ENCODE measurements at places on chromosomes 1 and 21. TPM values are rescaled to one million over a fixed set of nuclear protein-coding genes. Genes with fewer than 3 reads are reported as not detected.
A peak's percentile ranks its signal among the peaks of the same experiment; 100 is the strongest.

- no peaks in the 10 kb centered on the region for H3K27me3 ChIP-seq
- peaks cover 56% of the 10 kb centered on the region for H3K4me1 ChIP-seq
- peak overlapping the region; percentile 32 for H3K27ac ChIP-seq
- no peak overlapping the region for H3K4me3 ChIP-seq
These were observed 50.2 kb upstream of the WASF2 start for GRCh38 chr1:27539901-27540861.

GRCh38 chr21:39381009-39381408, 32.1 kb upstream of the HMGN1 start:
- H3K27ac ChIP-seq = no peak overlapping the region
- peaks cover 5% of the 10 kb centered on the region for H3K4me1 ChIP-seq
- no peak overlapping the region for H3K4me3 ChIP-seq
- peak; percentile 18 for DNase-seq

GRCh38 chr1:182143154-182143657, 81.7 kb upstream of the ZNF648 start:
- no peak overlapping the region for H3K4me3 ChIP-seq
- peaks cover 21% of the 10 kb centered on the region for H3K4me1 ChIP-seq
- H3K36me3 ChIP-seq = no peaks in the 10 kb centered on the region

DNA sequence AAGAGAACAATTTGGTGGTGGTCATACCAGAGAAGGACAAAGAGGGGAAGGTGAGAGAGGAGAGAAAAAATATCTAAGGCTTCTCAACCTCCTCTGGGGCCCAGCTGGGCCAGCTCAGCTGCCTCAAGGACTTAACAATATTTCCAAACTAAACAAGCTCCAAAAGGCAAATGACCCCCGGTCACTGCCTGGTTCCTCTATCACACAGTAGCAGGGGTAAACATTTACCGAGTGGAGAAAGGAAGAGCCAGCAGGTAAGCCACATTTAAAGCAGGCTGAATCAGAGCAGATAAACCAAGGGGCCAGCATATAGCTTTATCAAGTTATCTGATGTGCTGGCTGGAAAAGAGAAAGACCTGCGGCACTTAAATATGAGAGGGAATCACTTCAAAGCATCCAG, 102.1 kb downstream of the KCND3 start:
- no peaks in the 10 kb centered on the region for H3K4me1 ChIP-seq
- no peaks in the 10 kb centered on the region for H3K27me3 ChIP-seq
- no peak overlapping the region for H3K27ac ChIP-seq
- H3K36me3 ChIP-seq = no peaks in the 10 kb centered on the region
- DNase-seq = no peak

GRCh38 chr1:187654635-187655034, 825.9 kb downstream of the PLA2G4A start:
- H3K4me1 ChIP-seq = no peaks in the 10 kb centered on the region
- no peak overlapping the region for H3K4me3 ChIP-seq
- H3K27me3 ChIP-seq = no peaks in the 10 kb centered on the region
- no peaks in the 10 kb centered on the region for H3K36me3 ChIP-seq
- H3K27ac ChIP-seq = no peak overlapping the region

- no peak overlapping the region for H3K27ac ChIP-seq
- H3K4me3 ChIP-seq = no peak overlapping the region
- no peaks in the 10 kb centered on the region for H3K36me3 ChIP-seq
- no peak for DNase-seq
- no peaks in the 10 kb centered on the region for H3K4me1 ChIP-seq
These were observed 31.4 kb upstream of the OLIG2 start for GRCh38 chr21:32994305-32994704.

- DNase-seq = no peak
- H3K27ac ChIP-seq = no peak overlapping the region
- no peak overlapping the region for H3K4me3 ChIP-seq
- no peaks in the 10 kb centered on the region for H3K36me3 ChIP-seq
- no peaks in the 10 kb centered on the region for H3K27me3 ChIP-seq
- no peaks in the 10 kb centered on the region for H3K4me1 ChIP-seq
These were observed 177.5 kb upstream of the DUSP10 start for GRCh38 chr1:221919341-221919740.

DNA sequence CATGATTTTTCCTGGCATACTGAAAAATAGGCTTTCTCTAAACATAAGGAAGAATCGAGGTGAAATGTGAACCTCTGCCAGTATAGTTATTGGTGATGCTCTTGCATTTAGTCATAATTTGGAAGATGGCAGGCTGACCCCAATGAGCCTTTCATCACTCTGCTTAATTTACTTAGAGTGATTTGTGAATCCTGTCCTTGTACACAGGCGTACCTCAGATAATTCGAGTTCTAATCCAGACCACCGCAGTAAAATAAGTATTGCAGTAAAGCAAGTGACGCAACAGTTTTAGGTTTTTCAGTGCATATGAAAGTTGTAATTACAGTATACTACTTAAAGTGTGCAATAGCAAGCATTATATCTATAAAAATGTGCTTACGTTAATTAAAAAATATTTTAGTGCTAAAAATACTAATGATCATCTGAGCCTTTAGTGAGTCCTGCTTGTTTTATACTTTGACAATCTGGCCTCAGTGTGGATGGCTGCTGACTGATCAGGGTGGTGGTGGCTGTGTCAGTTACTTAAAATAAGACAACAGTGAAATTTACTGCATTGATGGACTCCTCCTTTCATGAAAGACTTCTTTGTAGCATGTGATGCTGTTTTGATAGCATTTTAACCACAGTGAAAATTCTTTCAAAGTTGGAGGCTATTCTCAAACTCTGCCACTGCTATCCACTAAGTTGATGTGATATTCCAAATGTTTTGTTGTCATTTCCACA, 1.7 kb downstream of the PKNOX1 start:
- DNase-seq = no peak
- H3K27ac ChIP-seq = peak overlapping the region; percentile 100

GRCh38 chr21:41640748-41641509, 125.9 kb downstream of the RIPK4 start:
- DNase-seq = no peak
- H3K4me3 ChIP-seq = no peak overlapping the region
- no peaks in the 10 kb centered on the region for H3K4me1 ChIP-seq
- H3K36me3 ChIP-seq = no peaks in the 10 kb centered on the region

- no peaks in the 10 kb centered on the region for H3K27me3 ChIP-seq
- no peak for DNase-seq
- no peaks in the 10 kb centered on the region for H3K36me3 ChIP-seq
- no peak overlapping the region for H3K4me3 ChIP-seq
- peaks cover 7% of the 10 kb centered on the region for H3K4me1 ChIP-seq
These were observed 22.9 kb downstream of the TRIM11 start for GRCh38 chr1:228383773-228384172.

- H3K4me3 ChIP-seq = no peak overlapping the region
- no peak overlapping the region for H3K27ac ChIP-seq
- DNase-seq = no peak
- no peaks in the 10 kb centered on the region for H3K4me1 ChIP-seq
- peaks cover 14% of the 10 kb centered on the region for H3K27me3 ChIP-seq
These were observed 13.1 kb downstream of the ACTN2 start for GRCh38 chr1:236699366-236699765.

DNA sequence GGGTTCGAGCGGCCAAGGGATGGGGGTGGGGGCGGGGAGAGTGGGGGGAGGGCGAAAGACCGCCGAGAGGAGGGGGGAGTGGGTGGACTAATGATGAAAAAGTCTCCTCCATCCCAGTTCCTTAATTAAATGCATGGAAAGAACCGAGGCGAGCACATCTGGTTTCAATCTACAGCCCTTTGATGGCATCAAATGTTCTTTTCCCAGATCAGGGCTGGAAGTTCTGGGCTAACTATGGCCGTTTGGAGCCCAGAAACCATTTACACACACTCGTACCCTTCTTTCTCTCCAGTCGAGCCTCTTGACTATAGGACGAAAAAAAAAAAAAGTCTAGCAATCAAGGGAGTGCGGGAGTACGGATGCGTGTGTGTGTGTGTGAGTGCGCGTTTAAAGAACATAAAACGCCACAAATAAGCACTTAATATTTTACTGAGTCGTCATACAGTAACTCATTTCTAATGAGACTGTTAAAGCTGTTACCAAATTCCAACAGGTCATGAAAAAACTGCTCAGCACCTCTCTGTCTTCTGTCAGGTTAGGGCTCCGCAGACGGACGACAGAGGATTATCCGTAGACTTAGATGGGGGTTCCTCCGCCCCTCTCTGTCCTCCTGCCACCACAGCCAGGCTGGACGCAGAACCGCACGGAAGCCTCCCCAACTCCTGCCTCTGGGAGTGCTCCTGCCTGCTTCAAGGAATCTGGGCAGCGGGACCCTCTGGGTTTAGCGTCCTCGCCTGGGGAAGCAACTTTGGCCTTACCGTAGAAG, 2.1 kb upstream of the PRRX1 start:
- H3K36me3 ChIP-seq = no peaks in the 10 kb centered on the region
- DNase-seq = no peak
- peak overlapping the region; percentile 68 for H3K4me3 ChIP-seq
- H3K4me1 ChIP-seq = peaks cover 9% of the 10 kb centered on the region

- peaks cover 50% of the 10 kb centered on the region for H3K36me3 ChIP-seq
- H3K27ac ChIP-seq = no peak overlapping the region
- no peaks in the 10 kb centered on the region for H3K4me1 ChIP-seq
- H3K27me3 ChIP-seq = no peaks in the 10 kb centered on the region
- DNase-seq = no peak
- no peak overlapping the region for H3K4me3 ChIP-seq
These were observed 22.1 kb upstream of the ACTA1 start for GRCh38 chr1:229456016-229456415.

DNA sequence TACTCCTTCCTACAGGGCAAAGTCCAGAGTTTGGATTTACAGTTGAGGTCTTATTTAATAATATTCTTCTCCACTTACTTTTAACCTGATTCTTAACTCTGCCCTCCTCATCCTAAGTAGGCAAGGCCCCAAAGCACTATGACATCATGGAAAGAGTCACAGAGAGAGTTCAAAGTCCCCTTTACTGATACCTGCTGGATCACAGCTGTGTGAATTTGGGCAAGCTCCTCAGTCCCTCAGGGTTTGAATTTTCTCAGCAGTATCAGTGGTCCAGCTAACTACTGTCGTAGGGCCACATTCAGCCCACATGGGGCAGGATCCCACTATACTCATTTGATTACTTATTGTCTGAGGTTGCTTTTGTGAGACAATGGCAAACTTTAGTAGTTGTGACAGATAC, 16.0 kb downstream of the TYW3 start:
- H3K4me1 ChIP-seq = no peaks in the 10 kb centered on the region
- H3K4me3 ChIP-seq = no peak overlapping the region
- H3K36me3 ChIP-seq = no peaks in the 10 kb centered on the region

DNA sequence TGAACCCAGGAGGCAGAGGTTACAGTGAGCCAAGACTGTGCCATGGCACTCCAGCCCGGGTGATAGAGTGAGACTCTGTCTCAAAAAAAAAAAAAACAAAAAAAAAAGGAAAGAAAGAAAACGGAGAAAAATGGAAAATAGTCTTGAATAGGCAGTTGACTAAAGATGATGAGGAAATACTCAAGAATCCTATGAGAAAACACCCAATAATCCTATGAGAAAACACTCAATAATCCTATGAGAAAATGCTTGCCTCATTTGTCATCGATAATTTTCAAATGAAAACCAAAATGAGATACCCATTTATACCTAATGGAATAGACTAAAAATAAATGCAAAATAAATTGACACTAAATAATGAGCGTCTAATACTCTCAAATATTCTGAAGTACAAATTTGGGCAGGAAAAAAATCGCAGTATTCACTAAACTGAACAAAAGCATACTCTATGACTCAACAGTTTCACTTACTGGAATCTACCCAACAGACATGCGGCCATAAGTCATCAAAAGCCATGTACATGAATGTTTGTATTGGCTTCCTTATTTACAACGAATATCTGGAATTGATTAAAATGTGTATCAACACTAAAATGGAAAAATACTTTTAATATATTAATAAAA, 733.9 kb upstream of the CHRM3 start:
- no peaks in the 10 kb centered on the region for H3K4me1 ChIP-seq
- H3K27ac ChIP-seq = no peak overlapping the region
- no peaks in the 10 kb centered on the region for H3K27me3 ChIP-seq

GRCh38 chr1:42845866-42846256, 552 bp upstream of the ZNF691 start:
- H3K27ac ChIP-seq = no peak overlapping the region
- no peak for DNase-seq
- peaks cover 11% of the 10 kb centered on the region for H3K36me3 ChIP-seq

GRCh38 chr1:81231729-81232038, 569.0 kb upstream of the ADGRL2 start:
- H3K36me3 ChIP-seq = no peaks in the 10 kb centered on the region
- peak; percentile 36 for DNase-seq
- peaks cover 20% of the 10 kb centered on the region for H3K4me1 ChIP-seq
- H3K27me3 ChIP-seq = no peaks in the 10 kb centered on the region
- no peak overlapping the region for H3K4me3 ChIP-seq
- H3K27ac ChIP-seq = peak overlapping the region; percentile 75

DNA sequence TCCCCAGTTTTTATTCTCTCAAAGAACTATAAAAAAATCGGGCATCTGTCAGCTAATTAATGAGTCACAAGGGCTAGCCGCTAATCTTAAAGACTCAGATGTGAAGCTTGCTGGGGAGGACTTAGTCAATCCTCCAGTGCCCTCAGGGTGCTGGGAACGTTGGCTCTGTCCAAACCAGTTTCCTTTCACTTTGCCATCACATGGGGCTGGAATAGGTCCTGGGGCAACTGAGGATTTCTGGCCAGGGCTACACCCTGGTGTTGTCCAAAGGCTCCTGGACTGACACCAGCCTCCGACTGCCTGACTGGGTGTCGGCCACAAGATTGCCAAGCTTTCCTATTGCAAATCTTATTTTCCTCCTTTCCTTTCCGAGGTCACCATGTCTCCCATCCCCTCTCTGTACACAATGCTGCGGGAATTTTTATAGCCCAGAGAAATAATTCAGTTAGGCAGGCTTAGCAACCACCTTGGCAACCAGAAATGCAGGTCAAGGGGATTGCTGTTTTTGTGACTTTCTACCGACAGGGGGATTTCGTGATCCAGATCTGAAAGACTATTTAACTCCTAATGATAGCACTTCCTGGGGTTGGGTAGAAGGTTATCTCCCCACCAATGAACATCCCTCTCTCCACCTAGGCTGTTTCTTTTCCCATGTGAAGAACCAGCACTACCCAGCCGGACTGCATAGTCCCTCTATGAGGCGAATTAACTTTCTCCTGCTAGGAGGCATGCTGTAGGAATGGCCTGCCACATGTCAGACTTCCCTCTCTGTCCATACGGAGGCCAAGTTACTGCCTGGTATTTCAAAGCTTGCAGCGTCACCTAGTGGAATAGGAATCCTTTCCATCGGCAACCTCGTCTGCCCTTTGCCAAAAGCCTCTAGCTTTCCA, 29.9 kb upstream of the CTBS start:
- no peaks in the 10 kb centered on the region for H3K36me3 ChIP-seq
- no peaks in the 10 kb centered on the region for H3K4me1 ChIP-seq
- H3K4me3 ChIP-seq = no peak overlapping the region
- peak; percentile 18 for DNase-seq

- no peak overlapping the region for H3K4me3 ChIP-seq
- no peaks in the 10 kb centered on the region for H3K36me3 ChIP-seq
- no peaks in the 10 kb centered on the region for H3K27me3 ChIP-seq
- peak overlapping the region; percentile 83 for H3K27ac ChIP-seq
- DNase-seq = no peak
These were observed 20.0 kb upstream of the CLIC4 start for GRCh38 chr1:24725209-24725651.

GRCh38 chr1:227946624-227947385, 927 bp downstream of the WNT9A start:
- DNase-seq = peak; percentile 84
- peak overlapping the region; percentile 62 for H3K4me3 ChIP-seq
- no peaks in the 10 kb centered on the region for H3K36me3 ChIP-seq
- no peaks in the 10 kb centered on the region for H3K27me3 ChIP-seq
- peaks cover 24% of the 10 kb centered on the region for H3K4me1 ChIP-seq
- peak overlapping the region; percentile 35 for H3K27ac ChIP-seq

Gene TMEM200B
- 2.4 TPM for polyA plus RNA-seq

Gene C1QC
- 114 TPM for polyA plus RNA-seq

Gene SPOCD1
- polyA plus RNA-seq = 2.4 TPM

Gene CLCA1
- 0.08 TPM for polyA plus RNA-seq

Gene TSPEAR
- not detected for polyA plus RNA-seq

Gene STUM
- polyA plus RNA-seq = 0.33 TPM

Gene FOXD2
- 0.40 TPM for polyA plus RNA-seq

Gene SLC6A9
- 11.8 TPM for polyA plus RNA-seq
